ENCODE measurements at places on chromosomes 12 and 14. TPM values are rescaled to one million over a fixed set of nuclear protein-coding genes. Genes with fewer than 3 reads are reported as not detected.

DNA sequence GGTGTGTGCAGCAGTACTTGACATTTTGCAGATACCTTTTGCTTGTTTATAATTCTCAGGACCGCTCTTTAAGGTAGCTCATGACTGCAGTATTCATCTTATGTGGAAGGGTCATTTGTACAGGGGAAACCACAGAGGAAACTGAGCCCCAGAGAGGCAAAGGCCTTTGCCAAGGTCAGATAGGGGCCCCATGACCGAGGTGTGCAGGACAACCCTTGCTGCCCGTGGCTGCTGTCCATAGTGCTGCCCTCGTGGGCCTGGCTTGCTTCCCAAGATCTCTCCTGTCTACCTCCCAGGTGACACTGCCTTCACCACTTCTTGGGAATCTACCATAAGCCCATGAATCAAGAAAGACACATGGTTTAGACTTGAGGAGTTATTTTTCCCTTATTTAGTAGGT lies 198.7 kb upstream of the BCL2L14 start:
- H3K4me3 ChIP-seq = no peak overlapping the region
- H3K4me1 ChIP-seq = no peaks in the 10 kb centered on the region
- DNase-seq = no peak
- no peaks in the 10 kb centered on the region for H3K27me3 ChIP-seq

DNA sequence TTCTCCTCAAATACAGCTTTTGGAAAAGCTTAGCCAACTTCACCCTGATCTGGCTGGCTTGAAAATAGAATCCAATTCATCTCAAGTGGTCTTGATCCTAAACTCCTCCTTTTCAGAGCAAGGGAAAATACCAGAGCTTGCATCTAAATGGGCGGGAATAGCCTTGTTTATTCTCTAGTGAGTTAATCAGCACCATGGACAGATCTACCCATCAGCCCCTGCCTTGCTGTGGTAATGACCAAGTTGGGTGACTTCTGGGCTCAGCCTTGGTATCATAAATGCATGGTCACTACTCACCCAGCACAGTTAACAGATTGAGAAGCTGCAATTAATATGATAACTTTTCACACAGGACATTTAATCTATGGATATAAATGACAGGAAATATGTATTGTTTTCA lies 196.6 kb downstream of the GLT1D1 start:
- no peaks in the 10 kb centered on the region for H3K4me1 ChIP-seq
- no peaks in the 10 kb centered on the region for H3K27me3 ChIP-seq
- H3K36me3 ChIP-seq = no peaks in the 10 kb centered on the region

Gene SSTR1
- total RNA-seq = 3.0 TPM

GRCh38 chr12:42237853-42238239 lies 202 bp downstream of the YAF2 start:
- H3K4me3 ChIP-seq = peak overlapping the region; percentile 63
- peak overlapping the region; percentile 66 for H3K27ac ChIP-seq
- DNase-seq = no peak
- H3K4me1 ChIP-seq = peaks cover 11% of the 10 kb centered on the region
- no peaks in the 10 kb centered on the region for H3K36me3 ChIP-seq

- no peaks in the 10 kb centered on the region for H3K4me1 ChIP-seq
- no peaks in the 10 kb centered on the region for H3K27me3 ChIP-seq
Measured at GRCh38 chr12:81874166-81874565, 115.0 kb upstream of the PPFIA2 start.

GRCh38 chr14:74596741-74597450 lies 15.1 kb downstream of the LTBP2 start:
- DNase-seq = peak; percentile 92
- H3K27me3 ChIP-seq = no peaks in the 10 kb centered on the region
- peaks cover 16% of the 10 kb centered on the region for H3K36me3 ChIP-seq
- peak overlapping the region; percentile 74 for H3K27ac ChIP-seq
- H3K4me3 ChIP-seq = no peak overlapping the region
